Urinary bladder (tissue), 4 donors: ENCODE measurements at places on chromosomes 2 and 18.

- no peak for DNase-seq
Measured at GRCh38 chr2:160075171-160075570, 12.8 kb upstream of the PLA2R1 start.

- DNase-seq: no peak
Measured at GRCh38 chr2:219521066-219521880, 7.0 kb downstream of the ASIC4 start.

DNA sequence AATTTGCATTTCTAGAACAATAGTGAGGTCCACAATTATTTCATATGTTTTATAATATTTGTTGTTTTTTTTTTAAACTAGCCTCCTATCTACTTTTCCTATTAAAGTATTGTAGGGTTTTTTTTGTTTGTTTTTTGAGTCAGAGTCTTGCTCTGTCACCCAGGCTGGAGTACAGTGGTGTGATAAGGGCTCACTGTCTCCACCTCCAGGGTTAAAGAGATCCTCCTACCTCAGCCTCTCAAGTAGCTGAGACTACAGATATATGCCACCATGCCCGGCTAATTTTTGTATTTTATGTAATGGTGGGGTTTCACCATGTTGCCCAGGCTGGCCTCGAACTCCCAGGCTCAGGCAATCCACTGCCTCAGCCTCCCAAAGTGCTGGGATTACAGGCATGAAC is 122.5 kb downstream of the SLC39A10 start:
- DNase-seq: no peak

DNA sequence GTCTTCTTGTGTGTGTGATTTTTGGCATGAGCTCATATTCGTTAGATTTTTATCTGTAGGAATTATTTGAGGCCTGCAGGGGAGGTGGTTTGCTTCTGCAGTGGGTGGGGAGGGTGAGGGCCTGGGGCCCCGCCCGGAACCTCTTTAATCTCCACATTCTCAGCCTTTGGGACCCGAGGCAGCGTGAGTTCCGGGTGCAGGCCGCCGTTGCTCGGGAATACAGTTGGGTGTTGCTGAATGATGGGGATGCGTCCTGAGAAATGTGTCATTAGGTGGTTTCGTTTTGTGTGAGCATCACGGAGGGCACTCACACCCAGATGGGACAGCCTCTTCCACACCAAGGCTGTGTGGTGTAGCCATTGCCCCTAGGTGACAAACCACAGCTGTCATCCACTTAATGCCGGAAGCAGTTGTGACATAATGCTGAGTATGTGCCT is 13.7 kb upstream of the GAL3ST2 start:
- no peak for DNase-seq

DNA sequence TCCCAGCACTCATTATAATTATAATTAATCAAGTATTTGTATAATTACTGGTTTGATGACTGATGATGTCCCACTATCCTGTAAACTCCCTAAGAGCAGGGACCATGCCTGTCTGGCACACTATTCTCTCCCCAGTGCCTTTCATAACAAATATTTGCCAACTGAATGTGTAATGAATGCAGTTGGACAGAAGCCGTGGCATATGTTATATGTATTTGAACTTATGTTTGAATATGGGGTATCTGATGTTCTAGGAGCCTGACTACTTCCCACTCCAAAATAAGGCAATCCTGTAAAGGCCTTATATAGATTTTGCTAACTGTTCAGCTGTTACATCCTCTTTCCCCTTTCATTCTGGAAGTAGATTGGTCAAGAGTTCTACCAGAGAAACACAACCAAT is 19.7 kb downstream of the OSBPL6 start:
- no peak for DNase-seq

GRCh38 chr2:73283545-73284295 is 558 bp downstream of the FBXO41 start:
- no peak for DNase-seq

DNA sequence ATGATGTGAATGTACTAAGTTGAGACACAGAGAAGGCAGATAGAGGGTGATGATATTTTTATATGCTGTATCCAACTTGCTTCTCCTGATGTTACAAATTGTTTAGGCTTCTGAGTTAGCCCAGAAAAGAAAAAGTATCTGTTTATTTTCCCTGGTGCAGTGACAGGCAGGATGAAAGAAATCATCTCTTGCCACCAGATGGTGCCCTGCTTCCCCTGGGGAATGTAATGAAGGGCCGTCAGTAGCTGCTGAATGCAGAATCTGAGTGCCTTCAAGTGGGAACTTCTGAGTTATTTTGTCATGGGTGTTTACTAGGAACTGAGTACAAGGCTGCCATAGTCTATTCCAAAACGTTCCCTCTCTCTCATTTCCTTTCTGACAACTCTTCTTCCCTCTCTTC is 525.6 kb downstream of the MBD2 start:
- no peak for DNase-seq

DNA sequence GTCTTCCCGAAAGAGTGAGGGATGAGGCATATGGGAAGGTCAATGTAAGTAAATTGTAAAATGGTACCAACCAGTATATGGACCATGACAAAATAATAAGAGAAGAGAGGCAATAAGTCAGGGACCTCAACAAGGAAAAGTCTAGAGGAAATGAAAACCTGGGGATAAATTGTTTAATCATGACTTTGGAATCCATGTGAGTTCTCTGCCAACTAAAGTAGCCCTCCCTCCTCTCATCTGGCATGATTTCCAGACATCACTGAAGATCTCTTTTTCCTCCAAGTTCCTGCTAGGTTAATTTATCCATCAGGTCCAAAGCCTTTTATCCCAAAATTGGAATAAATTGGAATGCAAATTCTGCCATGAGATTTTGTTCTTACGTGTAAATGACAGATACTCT is 417.9 kb downstream of the NRXN1 start:
- DNase-seq: no peak

DNA sequence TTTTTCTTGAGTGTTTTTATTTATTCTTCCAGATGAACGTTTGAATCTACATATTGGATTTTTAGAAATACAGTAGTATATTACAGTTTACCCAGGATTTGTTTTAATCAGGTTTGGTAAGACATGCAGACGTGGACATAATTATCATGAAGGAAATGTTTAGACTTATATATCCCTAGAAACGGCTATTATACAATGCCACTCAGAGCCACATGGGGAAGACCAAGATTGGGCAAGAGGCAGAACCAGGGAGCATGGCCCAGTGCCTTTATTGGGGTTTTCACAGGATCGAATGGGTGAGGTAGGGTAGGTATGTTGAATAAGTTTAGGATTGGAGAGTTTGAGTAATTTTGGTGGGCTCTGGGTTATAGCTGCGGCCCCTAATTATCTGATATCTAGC is 212.2 kb downstream of the CAMKMT start:
- no peak for DNase-seq

GRCh38 chr2:176172007-176172894 is 15.1 kb downstream of the HOXD3 start:
- no peak for DNase-seq

- DNase-seq: peak; percentile 39
Measured at GRCh38 chr2:147373800-147374422, 470.9 kb upstream of the ACVR2A start.

DNA sequence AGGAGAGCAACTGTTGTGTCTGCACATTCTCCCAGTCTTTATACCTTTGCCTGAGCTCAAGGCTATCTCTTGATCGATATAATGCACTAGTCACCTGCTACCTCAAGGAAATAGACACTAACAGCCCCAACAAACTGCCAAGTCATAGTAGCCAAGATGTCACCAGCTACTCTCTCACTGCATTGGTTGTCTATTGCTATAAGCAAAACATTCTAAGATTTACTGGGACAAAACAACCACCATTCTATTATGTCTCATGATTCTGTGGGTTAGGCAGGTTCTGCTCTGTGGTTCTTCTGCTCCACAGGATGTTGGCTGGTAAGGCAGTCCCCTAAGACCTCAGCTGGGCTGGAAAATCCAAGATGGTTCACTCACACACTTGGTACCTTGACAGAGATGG is 28.5 kb upstream of the MLPH start:
- no peak for DNase-seq

DNA sequence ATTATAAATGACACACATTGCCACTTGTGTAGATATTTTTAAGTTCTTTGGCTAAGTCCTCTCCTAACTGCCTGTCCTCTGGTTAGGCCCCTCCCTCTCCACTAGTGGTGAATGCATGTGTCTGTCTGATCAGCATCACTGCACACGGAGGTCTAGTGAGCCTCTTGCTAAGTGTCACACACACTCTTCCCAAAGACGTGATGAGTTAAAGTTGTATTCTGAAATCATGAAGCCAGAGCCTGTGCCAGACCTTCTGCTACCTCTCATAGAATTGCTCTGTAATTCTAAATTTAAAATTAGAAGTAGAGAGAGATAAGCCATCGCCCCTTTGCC is 41.3 kb downstream of the RALB start:
- DNase-seq: no peak

- no peak for DNase-seq
Measured at GRCh38 chr2:232793271-232793670, 16.9 kb upstream of the KCNJ13 start.

- no peak for DNase-seq
Measured at GRCh38 chr2:178388287-178388686, 62.7 kb downstream of the PRKRA start.

GRCh38 chr2:241931084-241931975 is 61.8 kb downstream of the RTP5 start:
- no peak for DNase-seq

DNA sequence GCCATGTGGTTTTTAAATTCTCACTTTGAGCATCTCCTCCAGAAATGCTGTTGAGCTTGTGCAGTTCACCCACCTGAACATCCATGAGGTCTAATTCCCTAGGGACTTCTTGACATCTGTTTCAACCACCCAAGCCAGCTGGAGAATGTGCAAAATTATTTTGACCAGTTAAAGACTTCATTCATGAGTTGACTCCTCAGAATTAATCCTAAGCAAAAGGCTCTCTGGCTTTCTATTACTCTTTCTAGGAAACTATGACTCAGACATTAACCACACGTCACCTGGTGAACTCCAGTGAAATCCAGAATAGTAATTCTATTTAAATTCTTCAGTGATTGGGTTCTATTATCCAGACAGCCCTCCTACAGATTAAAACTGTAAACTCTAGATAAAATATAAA is 247.5 kb downstream of the NBAS start:
- DNase-seq: no peak

- no peak for DNase-seq
Measured at GRCh38 chr2:237782181-237782580, 16.4 kb upstream of the RBM44 start.

DNA sequence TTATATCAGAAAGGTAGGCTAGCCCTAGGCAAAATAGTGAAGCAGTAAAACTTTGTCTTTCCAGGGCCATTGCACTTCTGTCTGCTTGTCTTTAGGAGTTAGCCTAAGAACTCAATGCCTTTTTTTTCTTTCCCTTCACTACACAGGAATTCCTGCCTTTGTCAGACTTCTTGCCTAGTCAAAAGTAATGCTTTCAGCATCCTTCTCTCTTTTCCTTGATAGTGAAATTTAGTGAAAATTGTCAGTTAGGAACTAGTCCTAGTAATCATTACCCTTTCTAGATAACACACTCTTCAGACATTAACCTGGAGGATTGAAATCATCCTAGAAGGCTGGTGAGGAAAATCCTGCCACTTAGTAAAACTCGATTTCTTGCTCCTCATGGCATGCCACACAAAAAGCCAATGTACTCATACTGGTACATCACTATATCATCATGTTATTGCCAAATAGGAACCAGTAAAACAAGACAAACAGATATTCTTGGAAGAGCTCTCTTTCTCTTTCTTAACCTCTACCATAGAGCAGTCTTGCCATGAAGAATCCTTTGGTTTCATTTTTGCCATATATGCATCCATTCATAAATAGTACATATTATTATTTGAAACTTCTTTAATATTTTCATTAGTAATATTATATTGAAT is 320.5 kb downstream of the CTNNA2 start:
- no peak for DNase-seq

GRCh38 chr2:239575931-239576445 is 175.2 kb upstream of the HDAC4 start:
- DNase-seq: no peak

GRCh38 chr2:176978921-176979320 is 233.7 kb upstream of the HNRNPA3 start:
- DNase-seq: no peak
